AG04450 (cell line): ENCODE measurements at places on chromosomes 4 and X. TPM values are rescaled to one million over a fixed set of nuclear protein-coding genes. Genes with fewer than 3 reads are reported as not detected.

The LUZP4 gene
- polyA plus RNA-seq: not detected in 2 replicates

DNA sequence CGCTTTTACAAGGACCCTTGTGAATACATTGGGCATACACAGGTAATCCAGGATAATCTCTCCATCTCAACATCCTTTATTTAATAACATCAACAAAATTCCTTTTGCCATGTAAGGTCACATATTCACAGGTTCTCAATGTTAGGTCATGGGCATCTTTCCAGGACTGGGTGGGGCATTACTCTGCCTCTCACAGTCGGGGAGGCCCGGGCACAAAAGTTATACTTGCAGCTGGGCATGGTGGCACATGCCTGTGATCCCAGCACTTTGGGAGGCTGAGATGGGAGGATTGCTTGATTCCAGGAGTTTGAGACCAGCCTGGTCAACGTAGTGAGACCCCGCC is 93.7 kb upstream of the AP1S2 start:
- no peak for DNase-seq

GRCh38 chrX:128035318-128035717 is 16.9 kb downstream of the ACTRT1 start:
- DNase-seq: no peak

DNA sequence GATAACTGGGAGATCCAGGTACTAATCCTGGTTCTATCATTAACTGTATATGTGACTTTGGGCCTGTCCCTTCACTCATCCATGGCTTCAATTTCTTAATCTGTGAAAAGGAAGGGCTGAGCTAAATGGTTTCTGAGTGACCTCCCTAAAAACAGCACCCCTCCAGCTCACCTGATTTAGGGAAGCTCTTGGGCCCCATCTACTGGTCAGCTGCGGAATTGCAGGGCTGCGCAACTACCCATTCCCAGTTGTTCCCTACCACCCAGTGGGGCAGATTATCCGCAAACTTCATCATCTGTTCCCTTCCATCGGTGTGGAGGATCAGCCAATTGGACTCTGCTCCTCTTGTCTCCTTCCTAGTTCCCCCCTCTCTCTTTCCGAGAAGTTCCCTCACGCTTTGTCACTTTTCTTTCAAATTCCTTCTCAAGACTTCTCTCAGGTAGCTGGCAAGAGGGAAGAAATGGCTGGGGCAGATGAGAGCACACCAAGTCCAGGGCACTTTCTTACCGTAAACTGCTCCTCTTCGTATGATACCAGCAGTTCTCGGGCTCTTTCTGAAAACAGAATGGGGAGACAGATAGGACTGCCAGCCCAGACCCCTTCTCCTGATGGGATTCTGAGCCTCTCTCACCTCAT is 5.8 kb downstream of the LAS1L start:
- no peak for DNase-seq

DNA sequence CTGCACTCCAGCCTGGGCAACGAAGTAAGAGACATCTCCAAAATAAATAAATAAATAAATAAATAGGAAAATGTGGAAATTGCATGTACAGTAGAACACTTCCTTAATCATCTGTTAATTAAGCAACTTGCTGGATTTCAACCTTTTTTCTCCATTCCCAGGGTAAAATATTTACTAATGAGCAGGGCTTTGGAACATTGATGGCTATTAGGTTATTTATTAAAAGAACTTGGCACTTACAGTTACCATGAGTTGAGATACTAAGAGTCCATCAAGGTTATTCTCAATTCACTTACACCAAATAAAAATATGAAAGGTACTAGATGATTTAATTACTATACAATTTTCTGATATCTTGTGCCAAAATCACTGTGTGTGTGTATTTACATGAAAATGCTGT is 607.1 kb downstream of the PCDH18 start:
- no peak for DNase-seq

- no peak for DNase-seq
Observed at GRCh38 chr4:54548098-54548620, 109.6 kb upstream of the KIT start.

DNA sequence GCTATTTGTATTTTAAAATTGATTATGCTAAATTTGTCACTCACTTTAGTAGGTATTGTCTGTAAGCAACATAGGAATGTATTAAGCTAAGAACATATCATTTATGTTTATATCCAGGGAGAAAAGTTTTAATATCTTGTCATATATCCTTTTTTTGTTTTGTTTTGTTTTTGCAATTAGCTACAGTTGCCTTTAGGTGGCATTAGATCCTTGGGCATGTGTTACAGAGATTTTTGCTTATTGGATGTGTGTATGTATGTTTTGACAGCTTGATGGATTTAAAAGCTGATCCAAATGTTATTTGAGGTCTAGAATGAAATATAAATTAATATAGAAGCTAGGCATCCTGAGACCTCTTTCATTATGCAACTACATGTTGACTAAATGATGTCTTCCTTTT is 36.1 kb upstream of the OTUD4 start:
- DNase-seq: no peak

The CT47B1 gene
- not detected in 2 replicates for polyA plus RNA-seq

- no peak for DNase-seq
Observed at GRCh38 chr4:153161226-153161963, 42.8 kb upstream of the TRIM2 start.

DNA sequence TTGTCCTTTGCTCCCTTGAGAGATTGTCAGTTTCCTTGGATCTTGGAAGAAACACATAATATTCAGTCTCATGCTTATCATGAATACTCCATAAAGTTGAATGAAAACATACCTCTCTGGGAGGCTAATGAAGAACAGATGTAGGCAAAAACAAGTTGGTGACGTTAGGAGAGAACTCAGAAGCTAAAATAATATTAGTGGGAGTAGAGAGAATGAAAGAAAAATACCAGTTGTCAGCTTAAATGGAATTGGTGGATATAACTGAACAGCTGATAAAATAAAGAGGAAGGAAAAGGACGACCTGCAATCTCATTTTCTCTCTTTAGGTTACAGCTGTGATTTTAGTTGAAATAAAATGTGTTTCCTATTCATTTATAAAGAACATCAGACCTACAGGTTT is 124.8 kb downstream of the SNCA start:
- peak; percentile 7 for DNase-seq

- no peak for DNase-seq
Observed at GRCh38 chr4:55840956-55841355, 12.5 kb upstream of the EXOC1 start.

GRCh38 chr4:136246876-136247275 is 1285.4 kb downstream of the PCDH18 start:
- DNase-seq: no peak

DNA sequence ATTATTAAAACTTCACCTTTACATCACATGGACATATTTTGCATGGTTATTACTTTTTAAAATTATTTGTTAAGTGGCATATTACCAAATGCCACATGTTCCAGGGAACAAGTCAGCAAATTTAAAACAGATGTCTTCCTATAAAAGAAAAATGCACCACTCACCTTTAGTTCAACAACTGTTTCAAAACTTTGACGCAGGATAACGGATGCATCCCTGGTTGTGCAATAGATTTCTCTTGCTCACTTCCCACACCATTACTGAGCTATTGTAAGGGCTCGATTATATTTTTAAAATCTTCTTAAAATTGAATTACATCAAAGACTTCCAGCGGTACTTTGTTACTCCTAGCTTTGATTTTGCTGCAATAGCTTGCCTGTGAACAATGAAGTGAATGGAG is 93.0 kb upstream of the ARHGAP24 start:
- no peak for DNase-seq

The CT45A10 gene
- polyA plus RNA-seq: not detected in 2 replicates

DNA sequence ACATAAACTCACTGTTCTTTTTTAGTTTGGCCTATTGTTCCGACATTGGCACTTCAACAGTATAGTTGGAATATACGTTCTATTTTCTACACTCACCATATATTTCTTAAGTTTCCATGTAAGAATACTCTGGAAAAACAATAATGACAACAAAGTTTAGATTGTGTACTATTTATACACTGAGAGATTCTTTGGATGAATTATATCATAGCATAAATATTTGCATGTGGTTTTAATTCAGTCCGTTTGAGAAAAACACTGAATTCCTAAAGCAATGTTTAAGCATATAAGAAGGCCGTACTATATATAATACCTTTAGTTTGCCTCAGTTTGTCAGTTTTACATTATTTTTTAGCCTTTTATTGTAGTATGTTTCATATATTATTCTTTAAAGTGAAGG is 82.4 kb downstream of the RAP1GDS1 start:
- no peak for DNase-seq

The CYTL1 gene
- 26.3 and 30.0 TPM in 2 replicates for polyA plus RNA-seq

DNA sequence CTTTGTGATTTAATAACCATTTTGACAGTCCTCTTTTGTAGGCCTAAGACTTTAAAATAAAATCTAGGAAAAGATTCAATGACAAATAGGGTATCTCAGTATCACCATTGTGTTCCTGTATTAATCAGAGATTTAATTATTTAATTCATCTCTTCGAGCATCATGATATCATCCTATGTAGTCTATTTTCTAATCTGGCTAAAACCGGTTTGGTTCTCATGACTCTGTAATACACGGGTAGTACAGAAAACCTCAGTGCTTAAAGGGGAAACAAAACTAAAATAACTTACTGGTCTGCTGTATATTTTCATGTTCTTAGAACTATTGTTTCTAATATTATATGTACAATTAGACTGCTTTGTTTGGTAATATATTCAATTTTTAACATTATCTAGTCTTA is 23.7 kb upstream of the FBXW7 start:
- DNase-seq: no peak

The SLC9B1 gene
- polyA plus RNA-seq: 0.32 and 0.35 TPM in 2 replicates

- peak; percentile 18 for DNase-seq
Observed at GRCh38 chr4:158253350-158253980, 43.2 kb downstream of the TMEM144 start.

The FGFBP2 gene
- polyA plus RNA-seq: not detected in 2 replicates

DNA sequence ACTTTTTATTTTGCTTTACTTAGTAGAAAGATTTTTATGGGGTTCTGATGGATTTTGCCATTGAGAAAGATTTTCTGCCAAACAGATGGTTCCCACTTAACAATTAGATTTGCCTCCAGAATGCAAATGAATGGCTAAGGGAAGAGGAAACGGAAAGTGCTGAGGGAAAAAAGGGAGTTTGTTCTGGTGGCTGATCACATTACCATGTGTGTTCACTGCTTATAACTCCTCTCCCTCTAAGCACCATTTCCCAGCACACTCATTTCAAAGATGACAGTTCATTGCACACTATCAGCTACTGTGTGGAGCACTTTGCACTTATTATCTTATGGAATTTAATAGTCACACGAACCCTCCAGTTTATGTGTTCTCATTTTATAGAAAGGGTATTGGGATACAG is 68.0 kb upstream of the GRID2 start:
- no peak for DNase-seq

The FAM199X gene
- polyA plus RNA-seq: 6.0 and 7.1 TPM in 2 replicates

The NOX1 gene
- polyA plus RNA-seq: not detected in 2 replicates

DNA sequence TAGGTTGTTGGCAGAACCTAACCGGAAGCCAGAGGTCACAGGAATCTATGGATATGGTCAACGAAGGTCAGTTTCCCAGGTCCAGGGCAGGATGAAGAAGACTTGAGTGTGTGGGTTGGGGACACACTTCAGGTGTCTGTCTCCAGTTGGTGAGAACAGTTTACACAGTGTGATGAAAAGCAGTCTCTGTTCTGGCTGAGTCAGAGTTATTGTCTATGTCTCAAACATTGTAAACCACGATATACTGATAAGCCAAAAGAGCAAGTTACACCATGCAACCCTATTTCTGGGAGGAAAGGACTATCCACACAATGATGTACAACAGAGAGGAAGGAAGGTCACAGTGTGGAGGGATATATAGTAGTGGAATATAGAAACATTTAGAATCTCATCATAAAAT is 187.1 kb upstream of the C1QTNF7 start:
- DNase-seq: no peak

The SOD3 gene
- polyA plus RNA-seq: 3.8 and 6.7 TPM in 2 replicates

GRCh38 chrX:155215443-155216178 is 649 bp upstream of the VBP1 start:
- DNase-seq: no peak

GRCh38 chr4:3044870-3045819 is 29.2 kb downstream of the HTT-AS start:
- DNase-seq: no peak

DNA sequence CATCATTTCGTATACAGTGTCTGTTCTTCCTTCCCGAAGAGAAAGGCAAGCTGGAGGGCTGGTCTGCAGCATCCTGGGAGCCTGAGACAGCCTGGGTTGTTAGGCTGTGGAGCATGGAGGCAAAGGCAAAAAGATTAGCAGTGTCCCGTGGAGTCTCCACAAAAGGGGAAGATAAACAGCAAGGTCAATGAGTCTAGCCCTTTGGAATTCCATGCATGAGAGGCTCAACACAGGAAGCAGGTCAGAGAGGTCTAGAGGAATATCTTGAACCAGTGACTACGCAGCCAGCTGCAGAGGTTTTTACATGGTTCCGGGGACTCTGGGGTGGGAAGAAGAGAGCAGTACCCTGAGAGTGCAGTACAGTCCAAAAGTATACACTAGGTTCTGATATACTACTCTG is 12.2 kb upstream of the MCF2 start:
- DNase-seq: peak; percentile 30

DNA sequence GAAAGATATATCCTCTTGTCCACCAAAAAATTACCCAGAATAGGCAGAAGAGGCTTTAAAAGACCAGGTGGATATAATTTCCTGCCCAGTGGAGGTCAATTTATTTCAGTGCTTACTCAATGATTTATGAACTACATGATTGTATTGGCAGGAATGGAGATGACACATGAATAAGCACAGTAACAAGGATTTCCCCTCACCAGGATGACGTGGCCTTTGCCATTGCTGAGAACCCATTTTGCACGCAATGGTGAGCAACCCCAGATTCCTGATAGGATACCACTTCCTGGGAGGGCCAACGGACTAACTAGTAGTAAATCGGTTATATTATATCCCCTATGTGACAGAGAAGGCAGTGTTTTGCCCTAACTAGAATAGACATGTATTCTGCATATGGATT is 11.6 kb upstream of the TTC29 start:
- DNase-seq: no peak

The SPP1 gene
- 0.29 and 0.69 TPM in 2 replicates for polyA plus RNA-seq

The SASH3 gene
- polyA plus RNA-seq: not detected in 2 replicates

DNA sequence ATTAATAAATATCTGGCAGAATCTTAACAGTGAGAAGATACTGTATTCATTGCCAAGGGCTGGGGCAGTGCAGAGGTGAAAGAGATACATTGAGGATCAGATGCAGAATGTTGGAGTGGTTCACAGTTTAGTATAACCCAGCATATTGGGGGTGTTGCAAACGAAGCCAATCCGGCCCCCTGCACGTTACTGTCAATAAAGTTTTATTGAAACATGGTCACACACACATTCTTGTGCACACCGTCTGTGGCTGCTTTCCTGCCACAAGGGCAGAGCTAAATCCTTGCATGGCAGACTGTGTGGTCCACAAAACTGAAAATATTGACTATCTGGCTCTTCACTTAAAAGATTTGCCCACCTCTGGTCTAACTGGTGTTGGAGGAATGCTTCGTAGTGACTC is 119.7 kb downstream of the SHOX start:
- no peak for DNase-seq

The SSX1 gene
- not detected in 2 replicates for polyA plus RNA-seq

DNA sequence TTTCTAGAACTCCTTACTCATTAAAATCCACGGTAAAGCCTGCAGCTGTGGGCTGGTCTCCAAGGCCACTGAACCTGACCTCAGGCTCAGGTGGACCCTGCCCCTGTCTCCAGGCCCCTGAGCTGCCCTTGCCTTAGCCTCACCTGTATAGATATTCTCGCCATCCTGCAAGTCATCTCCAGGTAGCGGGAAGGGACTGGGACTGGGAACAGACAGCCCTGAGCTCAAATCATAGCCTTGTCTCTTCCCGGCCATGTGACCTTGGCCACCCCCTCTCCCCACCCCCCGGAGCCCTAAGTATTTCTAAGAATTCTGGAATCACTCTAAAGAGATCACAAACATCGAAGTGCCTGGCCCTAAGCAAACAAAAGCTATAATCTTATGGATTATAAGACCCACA is 17.7 kb downstream of the ABLIM2 start:
- no peak for DNase-seq
